Osteoblast (primary cell): ENCODE measurements at places on chromosomes 6 and 20. TPM values are rescaled to one million over a fixed set of nuclear protein-coding genes. Genes with fewer than 3 reads are reported as not detected.

The RNF144B gene
- total RNA-seq = 4.4 and 5.8 TPM in 2 replicates

The KHDC1L gene
- 0.72 TPM in 1 of 2 replicates, not detected in the other for total RNA-seq

The MYLK4 gene
- total RNA-seq = 0.36 and 0.88 TPM in 2 replicates

The C6orf62 gene
- total RNA-seq = 144 and 168 TPM in 2 replicates

The SRMS gene
- total RNA-seq = not detected in 2 replicates
